ENCODE measurements at places on chromosomes 3 and 15.

DNA sequence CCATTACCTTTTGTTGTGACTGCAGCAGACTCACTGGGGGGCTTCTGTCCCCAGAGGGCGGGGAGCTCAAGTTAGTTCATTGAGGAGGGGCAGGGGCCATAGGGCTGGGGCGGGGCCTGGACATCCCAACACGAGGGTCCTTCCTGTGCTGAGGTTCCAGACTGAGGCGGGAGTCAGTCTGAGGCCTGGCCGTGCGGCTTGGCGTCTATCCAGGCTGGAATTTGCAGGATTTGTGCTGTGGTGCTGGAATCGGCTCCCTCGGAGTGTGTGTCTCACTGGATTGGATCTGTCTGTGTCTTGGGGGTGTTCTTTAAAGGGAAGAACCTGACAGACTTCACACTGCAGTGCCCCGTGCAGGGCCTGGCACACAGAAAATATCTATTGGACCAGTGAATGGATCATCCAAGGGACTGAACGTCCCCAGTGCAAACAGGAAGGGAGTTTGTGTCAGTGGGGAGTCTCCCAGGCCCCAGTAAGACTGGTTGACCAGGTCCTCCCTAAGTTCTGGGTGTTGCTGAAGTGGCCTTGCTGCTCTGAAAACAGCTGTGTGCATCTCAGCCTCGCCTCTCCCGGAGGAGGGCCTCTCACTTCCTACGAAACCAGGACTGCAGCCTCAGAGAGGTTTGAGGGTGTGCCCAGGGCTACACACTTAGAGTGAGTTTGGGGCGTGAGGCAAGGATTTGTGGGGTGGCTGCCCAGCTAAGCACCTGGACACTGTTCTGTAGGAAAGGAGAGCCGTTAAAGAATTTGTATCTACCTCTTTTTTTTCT, 26.1 kb downstream of the GOLGA6L2 start:
- DNase-seq, result no peak

DNA sequence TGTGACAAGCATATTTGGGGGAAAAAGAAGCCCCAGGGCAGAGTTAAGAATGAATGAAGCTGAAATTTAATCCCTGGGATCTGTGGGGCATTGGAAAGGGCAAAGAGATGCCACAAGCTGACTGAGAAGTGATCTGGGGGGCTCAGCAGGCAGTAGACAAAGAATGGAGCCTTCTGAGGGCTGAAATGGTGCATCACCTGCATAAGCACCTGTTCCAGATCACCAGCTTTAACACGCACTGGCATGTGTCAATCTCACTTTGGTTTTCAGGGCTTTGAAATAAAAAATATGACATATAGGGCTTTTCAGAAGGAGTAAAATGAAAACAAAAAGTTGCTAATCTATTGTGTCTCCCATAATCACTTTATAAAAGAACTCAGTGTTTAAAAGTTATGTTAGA, 210.8 kb upstream of the ARHGEF26 start:
- no peak for DNase-seq

DNA sequence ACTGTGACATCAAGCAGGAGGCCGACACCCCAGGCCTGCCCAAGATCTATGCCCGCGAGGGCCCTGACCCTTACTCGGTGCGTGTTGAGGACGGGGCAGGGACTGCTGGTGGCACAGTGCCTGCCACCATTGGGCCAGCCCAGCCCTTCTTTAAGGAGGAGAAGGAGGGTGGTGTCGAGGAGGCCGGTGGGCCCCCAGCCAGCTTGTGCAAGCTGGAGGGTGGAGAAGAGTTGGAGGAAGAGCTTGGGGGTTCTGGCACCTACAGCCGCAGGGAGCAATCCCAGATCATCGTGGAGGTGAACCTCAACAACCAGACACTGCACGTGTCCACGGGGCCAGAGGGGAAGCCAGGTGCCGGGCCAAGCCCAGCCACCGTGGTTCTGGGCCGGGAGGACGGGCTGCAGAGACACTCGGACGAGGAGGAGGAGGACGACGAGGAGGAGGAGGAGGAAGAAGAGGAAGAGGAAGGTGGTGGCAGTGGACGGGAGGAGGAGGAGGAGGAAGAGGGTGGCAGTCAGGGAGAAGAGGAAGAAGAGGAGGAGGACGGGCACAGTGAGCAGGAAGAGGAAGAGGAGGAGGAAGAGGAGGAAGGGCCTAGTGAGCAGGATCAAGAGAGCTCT, 5.4 kb downstream of the ZBTB47 start:
- no peak for DNase-seq

GRCh38 chr3:135017003-135017893, 222.2 kb downstream of the EPHB1 start:
- DNase-seq, result no peak

DNA sequence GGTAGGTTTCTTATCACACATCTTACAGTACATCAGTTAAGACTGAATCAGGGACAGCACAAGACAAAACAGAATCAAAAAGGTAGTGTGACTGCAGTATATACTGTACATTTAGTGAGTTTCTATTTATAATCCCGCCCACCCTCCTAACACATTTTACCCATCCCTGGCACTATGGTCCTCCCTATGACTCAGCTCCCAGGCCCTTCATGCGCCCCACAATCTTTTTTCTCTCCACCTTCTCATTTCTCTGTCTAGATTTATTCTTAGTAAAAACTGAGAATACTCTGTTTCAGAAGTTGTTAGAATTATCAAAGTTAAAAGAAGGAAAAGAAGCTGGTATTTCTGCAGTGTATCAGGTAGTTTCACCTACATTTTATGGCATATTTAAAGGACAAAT, 427.3 kb downstream of the CNTN4 start:
- DNase-seq, result no peak

GRCh38 chr3:66454464-66454859, 46.4 kb downstream of the LRIG1 start:
- no peak for DNase-seq

GRCh38 chr3:157393113-157393512, 43.5 kb upstream of the PTX3 start:
- DNase-seq, result no peak
